ENCODE measurements at places on chromosomes 12 and 14.

DNA sequence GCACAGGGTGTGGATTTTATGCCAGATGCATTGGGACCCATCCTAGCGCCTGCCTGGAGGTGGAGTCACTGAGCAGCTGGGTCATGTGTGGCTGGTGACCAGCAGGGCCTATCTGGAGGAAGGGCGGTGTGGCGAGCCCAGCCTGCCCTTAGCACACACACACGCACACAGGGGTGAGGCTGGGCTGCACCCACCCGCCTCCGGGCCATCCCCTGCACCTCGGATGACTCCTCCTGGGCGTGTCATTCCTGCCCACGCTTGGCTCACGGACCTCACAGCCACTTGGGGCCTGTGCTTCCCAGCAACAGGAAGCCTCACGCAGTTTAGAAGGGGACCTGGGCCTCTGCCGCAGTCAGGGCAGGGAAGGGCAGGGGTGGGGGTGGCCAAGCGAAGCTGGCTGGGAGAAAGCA, 36.2 kb upstream of the FZD10 start:
- no peak for DNase-seq

DNA sequence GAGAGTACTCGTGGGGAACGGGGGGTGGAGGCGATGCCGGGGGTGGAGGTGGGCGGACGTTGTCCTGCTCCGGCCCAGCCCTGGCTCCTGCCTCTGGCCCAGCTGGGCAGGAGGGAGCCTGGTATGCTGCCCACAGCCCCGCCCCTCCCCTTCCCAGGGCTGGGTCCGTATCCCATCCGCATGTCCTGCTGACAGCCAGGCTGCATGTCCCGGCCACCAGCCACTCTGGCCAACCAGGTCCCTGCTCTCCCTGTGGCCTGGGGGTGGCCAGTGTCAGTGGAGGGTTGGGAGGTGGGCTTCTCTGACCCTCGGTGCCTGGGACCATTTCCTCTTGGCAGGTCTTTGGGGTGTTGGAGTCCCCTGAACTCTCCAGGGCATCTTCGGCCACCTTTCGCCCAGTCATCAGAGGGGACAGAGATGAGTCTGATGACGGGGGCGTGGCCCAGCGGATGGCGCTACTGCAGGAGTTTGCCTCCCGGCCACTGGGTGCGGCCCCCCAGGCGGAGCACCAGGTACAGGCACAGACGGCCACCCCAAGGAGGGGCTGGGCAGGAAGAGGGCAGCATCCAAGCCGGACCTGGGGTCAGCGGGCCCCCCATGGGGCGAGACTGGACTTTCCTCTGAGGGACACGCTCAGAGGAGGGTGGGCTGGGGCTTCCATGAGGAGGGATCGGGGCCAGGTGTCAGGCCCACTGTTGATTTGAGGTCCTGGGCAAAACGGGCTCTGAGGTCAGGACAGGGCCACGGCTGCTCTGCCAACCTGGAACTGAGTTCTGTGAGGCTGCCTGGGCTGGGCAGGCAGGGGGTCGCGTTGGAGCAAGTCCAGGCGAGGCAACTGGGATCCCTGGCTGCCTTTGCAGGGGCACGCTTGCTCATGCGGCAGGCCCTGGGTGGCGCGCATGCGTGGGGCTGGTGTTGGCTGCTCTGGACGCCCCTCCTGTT, 20.2 kb downstream of the CEP170B start:
- DNase-seq, result no peak

- DNase-seq, result no peak
Observed at GRCh38 chr12:112524269-112524668, 105.5 kb downstream of the PTPN11 start.

- DNase-seq, result no peak
Observed at GRCh38 chr14:56217380-56218045, 99.3 kb downstream of the PELI2 start.

GRCh38 chr12:15583804-15584203, 205.4 kb downstream of the EPS8 start:
- no peak for DNase-seq

DNA sequence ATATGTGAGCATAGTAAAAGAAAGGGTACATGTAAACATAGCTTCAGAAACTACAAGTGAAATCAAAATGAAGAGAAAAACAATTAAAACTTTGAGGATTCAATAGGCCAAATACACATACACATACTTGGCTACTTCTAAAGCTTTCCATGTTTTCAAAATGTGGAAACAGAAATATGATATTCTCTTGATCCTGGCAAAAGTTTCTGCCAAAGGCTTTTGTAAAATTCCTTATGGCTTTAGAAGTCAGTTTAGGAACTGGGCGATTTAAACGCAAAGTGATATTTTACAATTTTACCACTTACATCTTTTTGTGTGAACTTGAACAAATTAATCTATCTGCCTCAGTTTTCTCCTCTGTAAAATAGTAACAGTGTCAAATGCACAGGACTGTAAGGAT, 756.4 kb downstream of the C12orf50 start:
- no peak for DNase-seq

DNA sequence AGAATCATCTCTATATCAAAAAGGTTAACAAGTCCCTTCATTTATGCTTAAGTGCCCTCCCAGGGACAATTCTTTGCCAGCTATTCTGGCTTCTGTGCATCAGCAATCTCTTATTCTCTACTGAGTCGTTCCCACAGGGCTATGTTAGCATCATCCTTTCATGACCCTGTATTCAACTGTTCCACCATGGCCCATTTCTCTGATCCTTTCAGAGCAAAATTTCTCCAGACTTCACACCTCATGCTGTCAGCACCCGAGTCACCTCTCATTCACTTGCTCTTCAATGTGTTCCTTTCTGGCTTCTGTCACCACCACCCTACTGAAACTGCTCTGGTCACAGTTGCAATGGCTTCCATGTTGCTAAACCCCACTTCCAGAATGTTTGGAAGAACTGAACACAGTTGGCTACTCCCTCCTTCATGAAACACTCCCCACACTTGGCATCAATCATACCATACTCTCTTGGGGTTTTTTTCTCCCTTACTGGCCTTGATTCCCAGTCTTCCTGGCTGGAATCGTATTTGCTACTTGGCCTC, 159.5 kb upstream of the HMGA2 start:
- no peak for DNase-seq

- DNase-seq, result no peak
Observed at GRCh38 chr12:125131958-125132357, 66.7 kb downstream of the AACS start.

GRCh38 chr12:100273782-100274181, 6.8 kb downstream of the SCYL2 start:
- no peak for DNase-seq

- DNase-seq, result no peak
Observed at GRCh38 chr12:58681730-58682129, 238.6 kb downstream of the LRIG3 start.

DNA sequence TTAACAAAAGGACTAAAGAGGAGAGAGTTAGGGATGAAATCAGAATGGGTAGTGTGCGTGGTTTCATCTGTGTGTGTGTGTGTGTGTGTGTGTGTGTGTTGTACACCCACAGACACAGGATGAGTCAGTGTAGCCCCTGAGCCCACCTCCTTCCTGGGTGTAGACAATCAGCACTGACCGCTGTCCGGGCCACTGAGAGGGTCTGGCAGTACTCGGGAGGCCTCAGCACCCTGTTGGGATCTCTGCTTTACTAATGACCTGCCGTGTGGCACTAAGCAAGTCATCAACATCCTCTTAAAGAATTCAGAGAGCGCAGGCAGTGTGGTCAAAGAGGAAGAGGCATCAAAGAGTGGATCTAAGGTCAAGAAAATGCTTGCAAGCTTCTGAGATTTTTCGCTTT, 112.6 kb downstream of the PRMT8 start:
- DNase-seq, result no peak

GRCh38 chr14:69716478-69717187, 50.3 kb upstream of the SRSF5 start:
- DNase-seq, result peak; percentile 17

- DNase-seq, result no peak
Observed at GRCh38 chr12:10147714-10148403, 17.9 kb upstream of the CLEC7A start.

GRCh38 chr12:108033090-108033489, 96.0 kb upstream of the WSCD2 start:
- DNase-seq, result no peak

DNA sequence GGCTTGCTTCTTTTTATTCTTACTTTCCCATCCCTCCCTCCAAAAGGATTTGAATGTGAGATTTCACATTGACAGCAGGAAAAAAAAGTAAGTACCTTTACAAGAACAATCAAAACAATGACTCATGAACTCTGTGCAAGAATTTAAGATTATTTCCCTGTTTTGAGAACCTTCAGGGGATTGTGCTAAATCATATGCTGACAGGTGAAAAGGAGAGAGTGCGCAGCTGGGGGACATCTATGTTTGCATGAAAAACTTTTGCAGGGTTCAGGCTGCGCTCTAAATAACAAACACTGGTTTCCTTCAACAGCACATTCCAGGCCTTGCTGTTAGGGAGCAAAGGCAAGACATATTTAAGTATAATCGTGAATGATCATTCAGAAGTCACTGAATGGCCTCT, 27.3 kb downstream of the RERG start:
- no peak for DNase-seq

DNA sequence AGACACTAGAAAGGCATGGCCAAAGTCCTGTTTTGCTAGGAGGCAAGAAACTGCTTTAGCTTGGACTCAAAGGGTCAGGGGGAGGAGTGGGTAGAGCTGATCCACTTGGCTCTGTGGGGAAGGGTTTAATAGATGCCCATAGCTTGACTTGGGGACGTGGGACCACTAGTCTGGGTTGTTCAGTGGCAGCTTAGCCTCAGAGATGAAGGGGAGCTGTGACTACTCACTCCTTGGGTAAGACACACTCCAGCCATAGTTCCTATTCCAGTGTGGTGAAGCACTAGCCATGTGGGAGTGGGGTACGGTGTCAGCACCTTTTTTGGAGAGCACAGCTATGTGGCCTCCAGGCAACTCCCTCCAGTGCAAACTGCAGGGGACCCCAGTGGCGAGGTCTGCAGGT, 257.3 kb downstream of the TMEM121 start:
- DNase-seq, result no peak

GRCh38 chr12:106759526-106760183, 14.8 kb upstream of the RIC8B start:
- no peak for DNase-seq

GRCh38 chr12:49776413-49776812, 35.1 kb downstream of the TMBIM6 start:
- no peak for DNase-seq
